SW480 (cell line): ENCODE measurements at places on chromosomes 3 and 15.

- no peak for DNase-seq
Measured at GRCh38 chr3:72245183-72245811, 460.3 kb upstream of the PROK2 start.

DNA sequence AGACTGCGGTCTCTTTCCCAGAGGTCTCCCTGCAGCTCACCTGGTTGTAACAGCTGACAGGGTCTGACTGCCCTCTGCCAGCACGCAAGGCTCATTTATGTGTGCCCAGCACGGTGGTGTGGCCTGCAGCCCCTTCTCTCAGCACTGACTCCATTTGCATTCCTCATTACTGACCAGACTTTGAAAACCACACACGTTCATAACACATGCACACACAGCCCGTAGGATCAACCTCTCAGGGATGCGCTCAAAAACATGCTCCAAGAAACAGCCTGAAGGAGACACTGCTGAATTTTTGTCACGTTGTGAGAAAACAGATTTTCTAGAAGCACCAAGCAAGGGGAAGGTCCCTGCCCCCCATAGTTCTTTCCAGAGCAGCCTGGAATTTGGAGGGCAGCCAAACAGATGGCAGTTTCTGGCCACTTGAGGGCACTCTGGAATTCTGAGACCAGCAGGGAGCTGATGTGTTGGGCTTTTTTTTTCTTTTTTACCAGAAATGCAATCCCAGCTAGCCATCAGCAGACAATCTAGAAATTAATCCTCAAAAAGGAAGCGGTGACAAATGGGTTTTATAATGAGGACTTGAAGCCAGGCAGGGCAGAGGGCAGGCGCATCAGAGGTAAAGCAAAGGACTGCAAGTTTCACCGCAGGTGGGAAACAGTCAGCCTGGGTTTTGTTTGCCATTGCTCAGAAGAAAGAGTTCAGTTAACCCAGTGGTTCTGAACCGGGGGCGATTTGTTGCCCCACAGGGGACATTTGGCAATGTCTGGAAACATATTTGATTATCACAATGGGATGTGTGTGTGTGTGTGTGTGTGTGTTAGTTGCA is 170.5 kb upstream of the PROK2 start:
- peak; percentile 57 for DNase-seq

DNA sequence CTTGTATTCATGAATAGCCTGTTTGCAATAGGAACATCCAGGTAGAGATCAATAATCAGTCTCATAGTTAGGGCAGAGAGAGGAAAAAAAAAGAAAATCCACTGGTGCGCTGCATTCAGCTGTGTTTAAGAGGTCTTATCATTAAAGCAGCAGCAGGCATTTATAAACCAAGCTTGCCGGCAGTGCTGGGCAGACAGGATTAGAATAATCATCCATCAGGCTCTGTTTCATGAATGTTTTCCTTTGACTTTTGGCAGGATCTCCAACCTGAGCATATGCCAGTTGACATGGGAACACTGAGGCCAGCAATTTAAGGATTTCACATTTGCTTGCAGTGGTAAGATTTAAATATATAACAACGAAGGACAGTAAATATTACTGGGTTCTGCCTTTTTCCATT is 305.2 kb upstream of the SEMA6D start:
- DNase-seq, result no peak

DNA sequence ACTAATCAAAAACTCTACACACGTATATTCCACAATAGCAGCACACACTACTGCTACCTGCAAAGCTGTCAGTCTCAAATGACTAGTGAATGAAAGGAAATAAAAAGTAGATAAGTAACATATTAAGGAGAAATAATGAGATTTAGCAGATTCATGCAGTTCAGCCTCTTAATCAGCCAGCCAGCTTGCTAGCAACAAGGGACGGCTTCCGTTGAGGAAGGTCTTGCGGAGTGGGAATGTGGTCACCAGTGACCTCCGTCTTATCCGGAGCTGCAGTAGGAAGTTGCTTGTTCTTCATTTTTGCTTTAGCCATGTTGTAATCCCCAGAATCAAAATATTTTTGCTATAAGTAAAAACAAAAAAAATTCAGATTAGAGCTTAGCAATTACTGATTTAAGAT is 17.1 kb downstream of the ARPP19 start:
- no peak for DNase-seq

GRCh38 chr15:62050115-62050514 is 10.1 kb downstream of the VPS13C start:
- DNase-seq, result no peak

- DNase-seq, result no peak
Measured at GRCh38 chr15:45107941-45108630, 5.9 kb downstream of the DUOX2 start.

DNA sequence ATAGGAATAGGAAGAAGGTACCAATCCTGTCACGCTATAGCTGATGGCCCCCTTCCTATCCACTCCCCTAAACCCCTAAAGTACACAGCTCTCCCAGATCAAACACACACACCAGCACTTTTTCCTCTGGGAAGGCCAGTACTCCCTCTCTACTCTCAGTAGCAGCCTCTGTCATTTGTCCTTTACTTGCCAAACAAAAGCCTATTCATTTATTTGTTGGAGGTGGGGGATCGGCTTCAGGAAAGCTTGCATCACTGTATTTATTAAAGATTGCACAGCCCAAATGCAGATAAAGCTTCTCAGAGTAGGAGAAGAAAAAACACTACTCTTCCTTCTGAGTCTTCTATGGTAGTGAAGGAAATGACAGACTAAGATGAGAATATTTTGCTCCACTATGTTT is 429.7 kb upstream of the RASGRP1 start:
- DNase-seq, result no peak

DNA sequence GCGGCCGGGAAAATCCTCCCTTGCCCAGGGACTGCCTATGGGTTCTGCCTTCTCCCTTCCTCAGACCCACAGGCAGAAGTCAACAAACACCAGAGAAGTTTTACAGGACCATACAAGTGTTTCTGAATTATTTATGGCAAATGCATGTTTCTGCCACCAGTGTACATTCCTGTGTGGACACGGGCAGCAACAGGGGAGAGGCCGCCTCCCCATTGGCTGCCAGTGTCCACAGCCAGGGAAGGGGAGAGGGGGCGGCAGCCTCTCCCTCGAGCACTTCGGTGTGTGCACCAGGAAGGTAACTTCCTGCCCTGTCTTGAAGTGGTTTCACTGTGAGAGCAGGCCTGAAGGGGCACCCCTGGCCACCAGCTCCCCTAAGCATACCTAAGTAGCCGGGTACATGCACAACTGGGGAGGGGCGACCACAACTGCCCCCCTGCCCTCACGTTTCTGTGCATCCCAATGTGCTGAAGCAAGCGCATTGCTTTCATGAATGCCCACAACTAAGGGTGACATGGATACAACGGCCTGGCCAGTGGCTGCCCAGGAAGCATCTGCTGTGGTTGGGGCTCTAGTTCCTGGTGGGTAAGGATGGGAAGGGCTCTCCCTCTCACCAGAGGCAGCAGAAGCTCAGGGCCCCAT is 14.8 kb upstream of the SHISA5 start:
- DNase-seq, result no peak

DNA sequence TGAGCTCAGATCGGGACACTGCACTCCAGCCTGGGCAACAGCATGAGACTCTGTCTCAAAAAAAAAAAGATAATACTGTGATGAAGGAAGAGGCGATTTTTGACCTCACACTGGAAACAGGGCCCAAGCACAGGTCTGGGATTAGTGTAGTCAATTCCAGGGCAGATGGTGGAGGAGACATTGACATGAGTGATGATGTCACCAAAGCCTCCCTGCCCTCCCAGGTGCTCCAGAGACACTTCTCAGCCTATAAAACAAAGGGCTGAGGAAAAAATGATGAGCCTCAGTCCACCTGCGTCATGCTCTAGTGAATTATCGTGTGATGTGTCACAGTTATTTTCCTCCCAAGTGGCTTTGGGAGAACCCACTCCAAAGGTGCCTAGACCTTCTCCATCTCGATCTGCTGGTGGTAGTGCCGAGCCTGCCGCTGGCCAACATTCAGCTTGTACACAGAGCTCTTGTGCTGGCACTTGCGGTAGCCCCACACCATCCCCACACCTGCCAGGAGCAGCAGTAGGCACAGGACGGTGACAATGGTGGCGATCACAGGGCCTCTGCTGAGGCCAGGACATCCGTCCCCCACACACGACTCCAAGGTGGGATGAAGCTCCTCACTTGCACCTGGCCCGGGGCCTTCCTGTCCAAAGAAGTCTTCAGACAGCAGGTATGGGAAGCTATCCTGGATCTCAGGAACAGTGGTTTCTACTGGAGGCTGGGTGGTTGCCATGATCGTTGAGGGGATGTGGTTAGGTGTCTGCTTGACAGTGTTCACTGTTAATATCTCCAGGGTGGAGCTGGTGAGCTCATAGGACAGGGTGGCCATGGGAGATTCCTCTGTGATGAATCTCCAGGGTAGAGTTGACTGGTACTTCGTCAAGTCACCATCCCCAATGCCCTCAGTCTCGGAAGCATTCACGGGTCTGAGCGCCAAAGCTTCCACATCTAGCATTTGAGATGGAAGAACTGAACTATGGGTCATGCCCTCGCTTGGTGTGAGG is 38.8 kb downstream of the CRTAP start:
- DNase-seq, result peak; percentile 26

GRCh38 chr15:48396020-48396419 is 64.8 kb downstream of the DUT start:
- DNase-seq, result no peak

- DNase-seq, result peak; percentile 35
Measured at GRCh38 chr15:51267703-51268083, 70.7 kb downstream of the CYP19A1 start.

- peak; percentile 92 for DNase-seq
Measured at GRCh38 chr3:157494581-157495281, 8.5 kb downstream of the VEPH1 start.

GRCh38 chr3:72044231-72044855 is 259.4 kb upstream of the PROK2 start:
- DNase-seq, result no peak

- no peak for DNase-seq
Measured at GRCh38 chr15:48679952-48680351, 34.4 kb upstream of the FBN1 start.

GRCh38 chr3:191387441-191388077 is 57.2 kb upstream of the UTS2B start:
- no peak for DNase-seq

DNA sequence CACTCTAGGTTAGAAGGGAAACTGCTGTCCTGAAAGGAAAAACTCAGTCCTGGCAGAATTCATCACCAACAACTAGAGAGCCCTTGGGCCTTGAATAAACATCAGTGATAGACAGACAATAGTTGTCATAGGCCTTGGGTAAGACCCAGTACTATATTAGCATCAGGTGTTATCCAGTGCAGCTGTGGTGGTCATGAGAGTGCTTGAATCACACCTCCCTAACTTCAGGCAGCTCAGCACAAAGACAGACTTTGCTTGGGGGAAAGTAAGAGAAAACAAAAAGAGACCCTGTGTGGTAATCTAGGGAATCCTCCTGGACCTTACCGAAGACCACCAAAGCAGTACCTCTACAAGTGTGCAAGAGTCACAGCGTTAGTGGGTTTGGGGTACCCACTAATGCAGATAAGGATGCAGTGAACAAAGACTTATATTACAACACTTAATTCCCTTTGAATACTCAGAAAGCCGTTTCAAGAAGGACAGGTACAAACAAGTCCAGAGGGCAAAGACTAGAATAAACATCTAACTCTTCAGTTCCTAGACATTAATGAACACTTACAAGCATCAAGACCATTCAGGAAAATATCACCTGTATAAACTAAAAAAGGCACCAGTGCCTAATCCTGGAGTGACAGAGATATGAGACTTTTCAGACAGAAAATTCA is 332.3 kb upstream of the EPHA3 start:
- DNase-seq, result no peak
